HTR-8/SVneo (cell line): ENCODE measurements at places on chromosomes 11 and 22.
A peak's percentile ranks its signal among the peaks of the same experiment; 100 is the strongest.

DNA sequence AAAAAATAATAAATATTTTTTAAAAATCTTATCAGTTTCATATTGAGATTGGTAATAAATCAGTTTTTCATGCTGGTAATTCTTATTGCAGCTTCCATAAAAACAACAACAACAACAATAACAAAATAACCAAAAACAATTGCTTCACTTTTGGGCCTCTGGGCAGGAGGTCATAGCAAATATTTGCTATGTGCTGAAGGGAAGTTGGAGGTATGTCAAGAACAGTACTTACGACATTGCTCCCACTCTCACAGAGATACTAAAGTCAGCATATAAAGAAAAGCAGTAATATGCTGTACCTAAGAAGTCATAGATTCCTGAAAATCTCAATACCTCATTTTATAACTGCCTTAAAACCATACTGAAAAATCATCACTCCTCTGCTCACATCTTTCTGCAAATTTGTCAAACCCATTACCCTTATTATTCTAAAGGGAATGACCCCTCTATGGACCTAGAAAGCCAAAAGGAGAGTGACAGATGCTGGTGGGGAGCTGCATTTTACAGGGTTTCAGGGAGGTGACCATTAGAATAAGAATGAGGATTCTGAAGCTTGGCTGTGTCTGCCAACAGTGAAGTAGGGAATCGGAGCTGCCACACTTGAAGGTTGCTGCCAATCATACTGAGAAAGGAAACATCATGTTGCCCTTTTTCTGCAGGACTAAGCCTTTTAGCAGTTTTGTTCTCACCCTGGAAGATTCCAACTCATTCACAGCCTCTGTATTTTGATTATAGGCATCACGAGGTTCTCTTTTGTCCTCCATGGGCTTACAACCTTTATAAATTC is 742.9 kb downstream of the LRRC4C start:
- no peak for DNase-seq

DNA sequence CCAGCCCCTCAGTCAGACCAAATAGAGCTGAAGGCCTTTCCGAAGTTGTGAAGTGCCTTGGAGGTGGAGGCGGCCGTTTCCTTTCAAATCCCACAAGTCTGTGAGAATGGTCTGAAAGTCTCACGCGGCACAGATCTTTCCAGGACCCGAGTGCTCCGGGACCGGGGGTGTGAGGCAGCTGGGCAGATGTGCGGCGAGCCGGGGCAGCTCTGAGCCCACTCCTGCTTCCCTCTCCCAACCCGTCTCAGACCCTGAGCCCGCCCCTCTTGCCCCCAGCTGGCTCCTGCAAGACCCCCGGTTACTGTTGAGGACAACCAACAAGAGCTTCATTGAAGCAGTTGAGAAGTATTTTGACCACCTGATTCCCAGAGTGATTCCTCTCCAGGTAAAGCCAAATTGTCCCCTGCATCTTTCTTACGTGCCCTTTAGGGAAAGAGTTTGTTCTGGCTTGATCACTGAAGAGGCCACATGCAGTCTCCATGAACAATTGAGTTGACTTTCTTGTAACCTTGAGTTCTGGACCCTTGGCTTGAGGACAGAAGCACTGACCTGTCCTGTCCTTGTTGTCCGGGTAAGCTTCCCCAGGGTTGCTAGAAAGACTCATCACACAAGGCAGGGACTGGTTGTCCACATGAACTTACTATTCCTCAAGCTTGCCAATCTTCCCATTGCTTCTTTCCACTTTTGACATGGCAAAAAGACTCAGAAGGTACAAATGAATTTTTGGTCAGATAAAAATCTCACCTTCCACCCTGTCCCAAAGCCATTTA is 7.5 kb downstream of the GLB1L3 start:
- DNase-seq: no peak

- DNase-seq: no peak
These were observed 748 bp downstream of the RAB30 start for GRCh38 chr11:83070731-83071566.

GRCh38 chr11:76455931-76456330 is 11.1 kb downstream of the EMSY start:
- DNase-seq: no peak

DNA sequence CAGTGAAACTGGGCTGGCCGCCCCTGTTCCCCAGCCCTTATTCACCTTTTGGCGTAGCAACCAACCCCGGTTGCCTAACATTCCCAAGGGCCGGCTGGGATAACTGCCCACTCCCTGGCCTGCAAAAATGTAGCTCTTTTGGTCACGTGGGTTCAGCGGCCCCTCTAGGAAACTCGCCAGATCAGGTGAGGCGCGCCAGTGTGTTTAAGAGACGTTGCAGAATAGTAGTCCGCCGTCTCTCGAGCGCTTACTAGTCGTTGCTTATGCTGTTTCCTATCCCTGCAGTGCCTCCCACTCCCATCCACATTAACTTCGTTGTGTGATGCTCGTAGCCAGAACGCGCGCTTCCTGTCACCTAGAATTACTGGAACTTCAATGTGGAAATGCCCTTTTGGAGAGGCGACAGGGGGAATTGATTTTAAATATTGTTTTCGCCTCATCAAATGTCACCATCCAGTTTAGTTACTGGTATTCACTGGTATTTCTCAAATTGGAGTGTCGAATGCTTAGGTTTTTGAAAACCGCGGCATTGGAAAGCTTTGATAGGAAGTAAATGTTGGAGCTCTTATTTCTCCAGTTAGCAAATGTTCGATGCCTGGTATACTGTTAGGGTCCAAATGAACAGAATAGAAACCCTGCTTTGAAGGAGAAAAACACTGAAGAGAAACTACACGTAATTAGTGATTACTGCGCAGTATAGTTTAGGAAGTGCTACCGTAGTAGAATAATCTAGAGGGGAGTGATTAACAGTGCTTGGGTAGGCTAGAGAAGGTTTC is 823 bp downstream of the CEP57 start:
- peak; percentile 37 for DNase-seq

DNA sequence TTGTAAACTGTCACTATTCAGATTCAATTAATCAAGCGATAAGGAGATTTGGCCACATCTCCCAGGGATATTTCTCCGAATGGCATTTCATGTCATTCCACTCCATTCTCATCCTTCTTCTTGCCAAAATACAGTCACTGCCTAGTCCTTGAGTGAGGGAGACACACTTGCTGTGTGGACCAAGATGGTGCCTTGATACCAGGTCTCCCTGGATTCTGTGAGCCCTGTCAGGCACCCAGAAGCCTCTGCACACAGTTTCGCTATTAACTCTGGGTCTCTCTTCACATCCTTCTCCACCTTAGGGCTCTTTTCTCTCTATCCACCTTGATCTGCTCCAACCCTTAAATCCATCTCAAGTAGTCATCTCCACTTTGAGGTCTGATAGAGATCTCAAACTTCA is 119.9 kb upstream of the LMO1 start:
- DNase-seq: no peak

DNA sequence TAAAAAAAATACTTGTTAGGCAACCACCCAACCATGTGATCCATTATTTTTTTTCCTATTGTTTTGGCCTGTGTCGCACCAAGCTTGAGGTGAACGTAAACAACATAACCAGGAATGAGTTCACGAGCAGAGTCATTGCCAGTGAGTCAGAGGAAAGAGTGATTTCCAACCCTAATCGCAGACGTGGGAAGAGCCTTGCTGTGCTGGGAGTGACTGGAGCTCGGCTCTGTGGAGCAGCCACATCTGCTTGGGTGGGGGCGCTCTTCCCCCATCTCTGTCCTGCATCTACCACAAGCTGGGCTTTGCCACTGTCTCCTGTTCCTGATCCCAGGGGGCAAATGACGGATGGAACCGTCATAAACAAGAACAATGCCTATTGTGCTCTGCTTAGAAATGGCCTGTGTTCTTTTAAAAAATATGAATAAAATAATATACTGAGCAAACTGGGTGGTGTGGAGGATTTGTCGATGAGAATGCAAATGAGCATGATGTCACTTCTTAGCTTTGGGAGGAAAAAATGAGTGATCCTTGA is 210.0 kb downstream of the KIRREL3 start:
- DNase-seq: peak; percentile 38

GRCh38 chr11:114889594-114890011 is 211.3 kb downstream of the NXPE2 start:
- no peak for DNase-seq

DNA sequence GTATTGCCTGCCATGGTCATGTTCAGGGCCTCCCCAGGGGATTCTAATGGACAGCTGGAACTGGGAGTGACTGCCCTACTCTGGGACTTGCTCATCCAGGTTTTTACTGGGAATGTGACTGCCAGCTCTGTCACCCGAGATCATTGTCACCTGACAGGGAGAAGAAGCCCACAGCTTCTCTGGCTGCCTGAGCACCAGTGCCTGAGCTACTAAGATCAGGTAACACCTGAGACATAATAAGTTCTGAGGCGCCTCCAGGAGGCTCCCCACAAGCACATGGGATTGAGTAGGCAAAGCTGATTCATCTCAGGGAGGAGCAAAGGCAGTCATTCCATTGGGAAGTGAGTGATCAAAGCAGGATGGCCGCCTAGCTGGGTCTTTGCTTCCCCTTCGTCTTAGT is 84.2 kb upstream of the GALNT18 start:
- DNase-seq: no peak

GRCh38 chr22:43443152-43443471 is 31.3 kb downstream of the MPPED1 start:
- no peak for DNase-seq

DNA sequence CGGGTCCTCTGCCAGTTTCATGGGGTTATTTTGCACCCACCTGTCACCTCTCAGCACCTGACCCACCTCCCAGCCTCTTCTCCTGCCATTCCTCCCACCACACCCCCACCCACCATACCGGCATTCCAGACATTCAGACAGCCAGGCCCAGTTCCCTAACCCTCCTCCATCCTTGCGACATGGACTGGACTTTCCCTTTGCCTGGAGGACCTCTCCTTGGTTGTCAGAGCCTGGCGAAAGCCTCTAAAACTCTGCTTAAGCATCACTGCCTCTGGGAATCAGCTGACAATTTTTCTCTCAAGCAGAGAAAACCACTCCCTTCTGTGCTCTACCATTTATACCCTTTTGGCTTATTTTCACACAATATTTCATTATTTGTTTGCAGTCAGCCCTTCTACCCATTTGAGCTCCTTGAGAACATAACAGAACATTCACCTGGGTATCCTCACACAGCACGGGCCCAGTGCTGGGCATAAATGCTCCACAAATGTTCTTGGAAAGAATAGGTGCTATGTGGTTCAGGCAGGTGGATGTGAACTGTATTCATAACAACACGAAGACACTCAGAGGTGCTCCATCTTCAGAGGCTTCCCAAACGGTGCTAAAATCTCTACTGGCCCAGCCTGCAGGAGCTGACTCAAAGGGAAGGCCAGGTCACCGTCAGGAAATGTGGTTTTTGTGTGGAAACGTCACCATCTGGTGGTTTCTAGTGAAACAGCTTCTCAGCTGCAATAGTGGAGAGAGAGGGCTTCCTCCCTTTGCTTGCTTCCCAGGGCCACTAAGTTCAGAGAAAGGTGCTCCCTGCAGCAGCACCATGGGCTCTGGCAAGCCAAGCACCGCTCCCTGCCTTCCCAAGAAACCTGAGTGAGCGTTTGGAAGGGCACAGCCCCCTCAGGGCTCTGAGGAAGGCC is 10.4 kb downstream of the SPATA19 start:
- peak; percentile 42 for DNase-seq

DNA sequence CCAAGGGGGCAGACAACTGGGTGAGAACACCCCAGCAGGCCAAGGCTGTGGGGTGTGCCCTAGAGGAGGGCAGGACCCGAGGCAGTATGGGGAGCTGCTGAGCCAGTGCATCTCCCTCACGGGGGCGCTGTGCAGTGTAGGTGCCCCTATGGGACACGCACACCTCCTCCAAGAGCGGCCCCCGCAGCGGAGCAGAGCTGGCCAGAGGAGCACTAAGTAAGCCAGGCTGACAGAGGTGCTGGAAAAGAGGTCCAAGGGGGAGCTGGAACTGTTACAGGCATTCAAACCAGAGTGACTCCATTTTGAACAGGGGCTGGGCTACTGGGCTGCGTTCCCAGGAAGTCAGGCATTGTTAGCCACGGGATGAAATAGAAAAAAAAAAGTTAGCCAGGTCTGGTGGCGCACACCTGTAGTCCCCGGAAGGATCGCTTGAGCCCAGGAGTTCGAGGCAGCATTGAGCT is 41.8 kb downstream of the TST start:
- no peak for DNase-seq

GRCh38 chr11:10762913-10763421 is 11.9 kb downstream of the CTR9 start:
- no peak for DNase-seq

GRCh38 chr11:2651826-2652271 is 47.9 kb downstream of the KCNQ1OT1 start:
- no peak for DNase-seq

DNA sequence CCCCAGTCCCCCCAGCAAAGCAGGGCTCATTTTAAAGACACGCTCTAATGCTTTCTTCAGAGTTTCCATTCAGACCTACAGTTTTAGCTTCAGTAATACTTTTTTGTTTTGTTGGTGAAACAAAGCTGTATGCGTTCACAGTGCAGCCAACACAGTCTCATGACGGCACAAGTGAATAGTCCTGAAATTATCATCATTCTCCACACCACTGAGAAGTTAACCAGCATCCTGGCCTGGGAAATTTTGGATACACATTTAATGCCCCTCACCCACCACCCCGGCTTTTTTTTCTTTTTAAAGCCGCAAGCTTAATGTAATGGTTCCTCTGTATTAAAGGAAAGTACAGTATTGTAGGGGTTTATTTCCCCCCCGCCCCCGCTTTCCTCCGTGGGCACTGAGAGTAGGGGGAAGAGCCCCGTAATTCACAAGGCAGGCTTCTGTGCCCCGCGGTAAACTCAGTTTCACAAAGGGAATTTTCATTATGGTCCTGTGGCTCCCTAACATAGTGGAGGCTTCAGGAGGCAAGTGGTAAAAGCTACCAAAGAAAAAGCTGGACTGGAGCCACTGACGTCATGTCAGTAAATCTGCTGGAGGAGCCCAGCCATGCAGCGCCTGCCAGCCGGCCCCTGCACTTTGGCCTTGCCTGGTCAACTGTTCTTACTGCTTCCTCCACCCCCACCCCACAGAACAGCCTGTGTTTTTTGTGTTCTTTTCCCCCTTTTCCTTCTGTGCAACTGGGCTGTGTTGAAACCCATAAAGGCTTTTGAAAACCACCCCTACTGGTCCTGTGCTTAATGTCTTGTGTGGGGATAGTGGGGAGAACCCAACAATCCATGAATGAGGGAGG is 18.2 kb downstream of the TEAD1 start:
- peak; percentile 69 for DNase-seq

GRCh38 chr11:114416441-114416961 is 16.0 kb downstream of the RBM7 start:
- no peak for DNase-seq

DNA sequence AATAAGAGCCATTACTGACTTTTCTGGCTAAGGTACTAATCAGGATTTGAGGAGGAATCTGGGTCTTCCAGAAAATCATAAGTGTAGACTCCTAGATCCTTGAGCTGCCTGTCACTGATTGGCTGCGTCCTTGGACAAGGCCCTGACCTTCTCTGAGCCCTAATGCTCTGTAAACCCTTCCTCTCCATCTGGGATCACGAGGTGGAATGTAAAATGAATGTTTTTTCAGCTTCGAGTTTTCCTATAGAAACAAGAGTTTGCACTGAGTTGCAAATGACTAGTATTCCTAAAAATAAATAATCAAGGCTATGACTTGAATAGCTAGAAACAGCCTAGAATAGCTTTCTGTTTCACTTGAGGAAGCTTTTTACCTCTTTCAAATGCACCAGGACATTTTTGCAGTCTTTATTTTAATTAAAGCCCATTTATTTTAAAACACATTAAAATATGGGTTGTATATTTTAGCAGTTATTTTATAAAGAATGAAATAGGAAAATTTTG is 1.1 kb upstream of the DIXDC1 start:
- DNase-seq: no peak

GRCh38 chr11:20157728-20158127 is 2.5 kb downstream of the DBX1 start:
- DNase-seq: no peak
